ENCODE measurements at places on chromosomes 2 and 18.

GRCh38 chr2:27776097-27776496, 4.6 kb downstream of the MRPL33 start:
- DNase-seq = no peak

DNA sequence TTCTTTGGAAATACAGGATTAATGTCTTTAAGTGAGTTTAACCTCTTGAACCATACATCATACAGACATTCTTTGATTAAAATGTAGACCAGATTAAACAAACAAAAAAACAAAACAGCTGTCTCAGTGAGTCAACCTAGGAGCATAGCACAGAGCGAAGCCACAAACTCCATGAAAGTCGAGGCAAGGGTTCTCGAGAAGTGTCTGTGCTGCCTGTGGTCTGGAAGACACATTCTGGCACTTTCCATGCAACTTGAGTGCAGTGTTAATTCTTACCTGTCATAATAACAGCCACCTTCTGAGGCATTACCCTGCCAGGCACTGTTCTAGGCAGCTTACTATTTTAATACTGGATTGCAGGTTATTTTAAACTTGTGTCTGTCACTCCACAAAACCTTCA, 435.5 kb upstream of the MMADHC start:
- DNase-seq = no peak

DNA sequence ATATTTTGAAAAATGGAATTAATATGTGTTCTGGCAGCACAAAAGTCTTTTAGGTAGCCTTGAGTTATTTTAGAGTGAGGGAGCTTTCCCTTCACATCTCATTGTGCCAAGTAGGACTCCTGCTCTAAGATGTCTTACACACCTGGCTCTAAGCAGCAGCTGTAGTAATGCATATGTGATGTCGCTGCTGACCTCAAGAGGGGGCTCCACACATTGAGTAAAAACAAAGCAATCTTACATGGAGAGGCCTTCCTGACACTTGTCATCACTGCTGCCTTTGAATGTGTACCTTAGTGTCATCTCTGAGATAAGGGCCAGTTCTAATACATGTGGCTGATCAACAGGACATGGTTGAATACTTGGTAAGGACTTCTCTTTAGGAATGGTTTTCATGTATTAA, 75.8 kb downstream of the ACTR3 start:
- DNase-seq = no peak

GRCh38 chr2:66567729-66568128, 132.8 kb downstream of the MEIS1 start:
- DNase-seq = no peak

DNA sequence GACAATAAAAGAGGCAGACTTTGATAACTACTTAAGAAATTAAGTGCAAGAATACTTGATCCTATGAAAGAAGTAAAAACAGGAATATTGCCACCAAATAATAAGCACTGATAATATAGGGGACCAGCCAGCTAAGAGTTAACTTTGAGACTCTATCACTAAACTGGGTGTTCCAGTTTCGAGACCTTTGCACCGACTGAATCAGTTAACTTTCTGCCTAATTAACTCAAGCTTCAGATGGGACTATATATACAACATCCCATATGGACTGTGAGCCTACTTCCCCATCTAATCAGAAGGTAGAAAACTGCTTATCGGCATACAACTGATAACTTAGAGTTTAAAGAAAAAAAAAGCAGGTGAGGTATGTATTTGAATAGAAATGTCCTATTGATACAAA, 25.8 kb upstream of the SLC9A2 start:
- DNase-seq = no peak

DNA sequence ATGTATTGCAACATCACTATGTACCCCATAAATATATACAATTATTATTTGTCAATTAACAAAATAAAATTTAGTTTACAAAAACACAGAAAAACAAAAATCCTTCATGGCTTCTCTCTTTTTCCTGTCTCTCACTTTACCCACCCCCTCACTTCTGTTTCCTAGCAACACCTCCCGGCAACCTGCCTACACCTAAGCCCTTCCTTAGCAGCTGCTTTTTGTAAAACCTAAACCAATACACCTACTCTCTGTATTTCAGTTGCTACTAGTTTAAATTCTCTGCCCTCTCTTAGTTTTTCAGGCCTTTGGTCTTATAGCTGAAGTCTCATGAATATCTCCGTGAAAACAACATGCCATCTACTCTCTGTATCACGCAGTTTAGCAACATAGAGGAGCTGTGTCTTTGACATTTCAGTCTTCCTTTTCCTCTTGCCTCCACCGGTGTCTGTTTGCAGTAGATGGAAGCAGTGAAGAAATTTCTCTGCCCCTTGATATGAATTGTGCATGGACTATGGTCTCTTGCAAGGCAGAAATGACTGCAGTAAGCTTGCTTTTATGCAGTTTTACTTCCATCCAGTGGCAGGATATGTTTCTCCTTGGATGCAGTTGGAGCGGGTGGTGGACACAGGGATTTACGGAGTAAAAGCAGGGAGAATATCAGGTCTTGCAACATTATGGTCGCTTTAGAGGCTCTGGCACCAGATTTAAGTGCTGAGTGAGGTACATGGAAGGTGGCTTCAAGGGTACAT, 42.0 kb upstream of the ZDBF2 start:
- no peak for DNase-seq

DNA sequence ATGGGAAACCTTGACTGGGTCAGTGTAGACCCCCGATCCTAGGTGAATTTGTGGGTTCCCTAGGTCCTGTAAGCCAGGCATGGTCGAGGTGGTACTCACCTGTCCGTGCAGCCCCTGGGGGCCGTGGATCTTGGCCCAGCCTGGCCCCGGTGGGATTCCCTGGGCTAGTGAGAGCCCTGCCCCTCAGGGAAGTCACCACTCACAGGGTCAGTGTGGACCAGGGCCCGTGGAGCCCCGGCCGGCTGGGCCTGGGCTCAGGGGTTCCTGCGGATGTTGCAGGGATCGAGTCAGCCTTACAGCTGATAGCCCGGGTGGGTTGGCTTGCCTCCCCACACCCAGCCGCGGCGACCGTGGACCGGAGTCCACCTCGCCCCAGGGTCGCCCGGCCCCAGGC, 528 bp downstream of the ATG9A start:
- no peak for DNase-seq

- DNase-seq = no peak
These were observed 118.8 kb downstream of the SH3RF3 start for GRCh38 chr2:109247812-109248211.

DNA sequence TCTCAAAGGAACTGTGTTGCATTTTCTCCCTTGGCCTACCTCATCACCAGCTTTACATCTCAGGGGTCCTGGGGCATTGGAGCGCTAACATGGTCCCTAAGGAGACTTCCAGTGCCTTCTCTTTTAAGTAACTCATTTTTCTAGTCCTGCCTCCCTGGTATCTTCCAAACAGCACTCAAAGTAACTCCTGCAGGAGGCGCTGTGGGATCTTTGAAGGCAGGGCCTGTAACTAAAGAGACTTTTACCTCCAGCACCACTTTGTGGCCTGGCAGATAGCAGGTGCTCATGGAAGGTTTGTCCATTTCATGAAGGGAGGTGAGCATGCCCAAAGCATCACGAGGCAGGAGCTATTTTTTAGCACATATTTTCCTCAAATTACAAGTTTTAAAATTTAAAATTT, 411.0 kb upstream of the GYPC start:
- DNase-seq = no peak

DNA sequence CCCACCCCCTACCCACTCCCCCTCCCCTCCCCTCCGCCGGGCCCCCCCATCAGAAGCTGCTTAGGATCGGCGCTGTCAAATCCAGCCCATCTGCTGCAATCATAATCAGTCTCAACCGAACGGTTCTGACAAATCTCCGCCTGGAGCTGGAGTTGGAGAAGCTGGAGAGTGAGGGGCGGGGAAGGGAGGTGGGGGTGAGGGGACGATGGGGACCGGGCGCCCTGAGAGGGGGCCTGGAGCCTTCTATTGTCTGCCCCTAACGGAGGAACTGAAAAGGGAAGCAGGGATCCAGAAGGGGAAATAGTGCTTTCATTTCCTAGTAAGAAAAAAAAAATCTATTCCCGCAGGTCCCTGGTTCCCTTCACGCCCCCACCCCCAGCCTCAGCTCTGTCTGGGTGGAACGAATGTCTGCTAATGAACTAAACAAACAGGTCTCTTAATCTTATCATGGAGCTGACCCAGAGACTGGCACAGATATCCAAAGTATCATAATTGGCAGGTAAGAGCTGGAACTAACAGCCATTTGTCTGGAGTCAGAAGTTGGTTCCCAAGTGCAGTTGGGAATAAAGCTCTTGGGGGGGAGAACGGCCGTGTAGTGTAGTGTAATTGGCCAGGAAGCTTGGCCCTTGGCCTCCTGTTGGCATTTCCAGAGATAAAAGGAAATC, 301.2 kb downstream of the NCKAP5 start:
- DNase-seq = no peak

- DNase-seq = no peak
These were observed 226.3 kb downstream of the CCDC85A start for GRCh38 chr2:56410140-56410539.

DNA sequence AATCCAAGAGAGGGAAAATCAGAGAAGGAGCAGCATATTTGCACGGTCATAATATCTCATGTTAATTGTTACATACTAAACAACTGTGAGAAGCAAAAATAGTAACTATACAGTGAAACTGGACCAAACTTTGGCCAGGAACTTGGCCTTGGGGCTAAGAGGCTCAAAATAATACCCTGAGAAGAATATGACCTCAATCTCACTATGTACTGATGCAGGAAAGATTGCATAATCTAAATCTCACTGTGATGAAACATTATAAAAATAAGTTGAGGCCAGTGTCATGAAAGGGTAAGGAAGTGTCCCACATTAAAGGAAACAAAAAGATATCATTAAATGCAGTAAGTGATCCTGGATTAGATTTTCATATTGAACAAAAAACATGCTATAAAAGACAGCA, 36.5 kb downstream of the ZRANB3 start:
- no peak for DNase-seq

GRCh38 chr2:241223211-241224017, 34.9 kb downstream of the ANO7 start:
- no peak for DNase-seq

- no peak for DNase-seq
These were observed 225.5 kb upstream of the KLHL14 start for GRCh38 chr18:32998285-32998684.

- no peak for DNase-seq
These were observed 165.3 kb upstream of the TWIST2 start for GRCh38 chr2:238682536-238682935.

- no peak for DNase-seq
These were observed 16.5 kb downstream of the AGAP1 start for GRCh38 chr2:235510318-235510717.

- no peak for DNase-seq
These were observed 127.5 kb upstream of the MMADHC start for GRCh38 chr2:149715005-149715592.

DNA sequence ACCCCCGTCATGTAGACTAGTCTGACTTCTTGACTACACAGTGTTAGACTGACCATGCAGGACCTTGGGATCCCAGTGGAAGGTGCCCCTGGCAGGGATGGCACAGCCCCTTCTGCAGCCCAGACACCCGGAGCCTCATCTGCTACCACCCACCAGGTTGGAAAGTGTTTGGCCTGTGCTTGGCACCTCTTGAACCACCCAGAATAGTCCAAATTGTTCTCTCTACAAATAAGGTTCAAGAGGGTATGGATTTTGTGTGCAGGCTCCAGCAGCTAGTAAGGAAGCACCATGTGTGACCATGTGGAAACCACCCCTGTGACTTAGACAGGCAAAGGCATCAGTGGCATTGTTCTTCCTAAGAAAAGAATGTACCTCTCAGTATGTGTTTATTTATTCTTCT, 18.4 kb downstream of the L3MBTL4 start:
- no peak for DNase-seq

DNA sequence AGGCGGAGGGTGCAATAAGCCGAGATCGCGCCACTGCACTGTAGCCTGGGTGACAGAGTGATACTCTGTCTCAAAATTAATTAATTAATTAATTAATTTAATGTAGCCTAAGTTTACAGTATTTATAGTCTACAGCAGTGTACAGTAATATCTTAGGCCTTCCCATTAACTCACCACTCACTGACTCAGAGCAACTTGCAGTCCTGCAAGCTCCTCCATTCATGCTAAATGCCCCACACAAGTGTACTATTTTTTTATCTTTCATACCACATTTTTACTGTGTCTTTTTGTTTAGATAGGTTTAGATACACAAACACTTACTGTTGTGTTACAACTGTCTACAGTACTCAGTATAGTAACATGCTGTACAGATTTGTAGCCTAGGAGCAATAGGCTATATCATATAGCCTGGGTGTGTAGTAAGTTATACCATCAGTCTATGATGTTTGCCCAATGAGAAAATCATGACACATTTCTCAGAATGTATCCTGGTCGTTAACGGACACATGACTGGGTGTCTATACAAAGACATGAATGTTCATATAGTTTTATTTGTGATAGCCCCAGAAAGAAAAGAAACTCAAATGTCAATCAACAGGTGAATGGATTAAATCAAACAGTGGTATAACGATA, 15.8 kb upstream of the RNU2-63P start:
- no peak for DNase-seq

- no peak for DNase-seq
These were observed 13.1 kb upstream of the EPG5 start for GRCh38 chr18:45980229-45980628.

GRCh38 chr18:7017013-7017412, 100.6 kb downstream of the LAMA1 start:
- DNase-seq = no peak

DNA sequence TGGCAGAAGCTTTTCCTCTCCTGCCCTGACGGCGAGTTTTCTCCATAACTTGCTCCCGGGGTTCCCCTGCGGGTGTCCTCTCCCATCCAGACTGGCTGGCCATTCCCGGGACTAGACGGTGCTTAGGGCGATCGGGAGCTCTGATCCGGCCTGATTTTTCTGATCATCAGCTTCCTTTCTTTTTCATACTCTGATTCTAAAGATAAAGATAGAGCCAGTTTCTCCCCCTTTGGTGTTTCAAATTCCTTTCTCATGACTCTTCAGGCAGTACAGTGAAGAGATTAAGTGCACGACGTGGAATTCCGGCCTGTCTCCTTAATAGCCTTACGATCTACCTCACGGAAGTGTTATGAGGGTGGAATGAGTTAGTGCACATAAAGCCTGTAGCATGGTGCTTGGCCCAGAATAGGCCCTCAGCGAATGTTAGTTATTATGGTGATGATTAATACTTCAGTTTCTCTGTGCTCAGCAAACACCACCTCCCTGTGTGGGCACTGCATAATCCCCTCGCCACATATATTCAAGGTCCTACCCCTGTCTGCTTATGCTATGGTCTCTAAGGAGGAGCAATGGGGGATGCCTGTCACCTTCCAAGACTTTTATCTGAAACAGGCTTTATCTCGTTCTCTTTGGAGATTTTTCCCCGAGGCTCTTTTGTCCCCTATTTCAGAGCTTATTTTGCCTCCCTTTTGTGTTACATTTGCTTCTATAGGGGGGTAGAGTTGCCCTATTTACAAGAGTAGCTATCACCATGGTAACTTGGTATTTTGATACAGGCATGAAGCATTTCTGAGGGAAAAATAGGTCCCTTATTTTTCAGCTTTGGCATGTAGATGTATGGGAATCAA, 254.8 kb downstream of the CDH2 start:
- DNase-seq = no peak

- DNase-seq = no peak
These were observed 891.2 kb upstream of the POU3F3 start for GRCh38 chr2:103962670-103963069.

Measured in stimulated activated CD8-positive, alpha-beta memory T cell treated with anti-CD3 and anti-CD28 coated beads, Interleukin-4, amount 100 ng/mL, for 1 hour (primary cell).